ENCODE measurements at places on chromosomes 16 and 17.

GRCh38 chr16:10590342-10590741 lies 9.9 kb upstream of the EMP2 start:
- DNase-seq = no peak

DNA sequence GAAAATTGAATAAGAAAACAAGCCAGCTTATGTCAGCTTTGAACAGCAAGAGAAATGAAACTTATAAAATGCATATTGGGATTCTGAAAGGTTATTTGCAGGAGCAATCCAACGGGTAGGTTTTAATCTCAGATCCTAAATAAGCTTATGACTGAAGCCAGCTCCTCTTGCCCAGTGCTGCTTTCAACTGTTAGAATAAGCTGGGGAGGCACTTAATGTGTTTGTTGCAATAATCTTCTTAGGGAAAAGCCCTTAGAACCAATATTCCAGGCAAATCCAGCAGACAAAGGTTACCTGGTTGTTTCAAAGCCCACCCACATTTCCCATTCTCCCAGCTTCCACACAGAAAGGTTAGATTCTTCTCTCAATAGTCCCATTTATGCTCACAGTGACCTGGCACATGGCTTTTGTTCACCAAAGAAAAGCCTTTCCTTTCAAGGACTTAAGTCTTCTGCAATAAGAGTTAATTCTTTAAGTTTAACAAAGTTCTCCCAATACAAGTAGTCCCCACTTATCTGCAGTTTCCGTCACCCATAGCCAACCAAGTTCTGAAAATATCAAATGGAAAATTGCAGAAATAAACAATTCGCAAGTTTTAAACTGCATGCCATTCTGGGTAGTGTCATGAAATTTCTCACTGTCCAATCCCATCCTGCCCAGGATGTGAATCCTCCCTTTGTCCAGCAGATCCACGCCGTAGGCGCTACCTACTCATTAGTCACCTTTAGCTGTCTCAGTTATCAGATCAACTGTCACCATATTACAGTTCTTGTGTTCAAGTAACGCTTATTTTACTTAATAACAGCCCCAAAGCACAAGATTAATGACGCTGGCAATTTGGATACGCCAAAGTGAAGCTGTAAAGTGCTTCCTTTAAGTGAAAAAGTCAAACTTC lies 5.9 kb downstream of the TEX2 start:
- no peak for DNase-seq

GRCh38 chr16:9415545-9415944 lies 324.1 kb downstream of the HAPSTR1 start:
- DNase-seq = no peak

DNA sequence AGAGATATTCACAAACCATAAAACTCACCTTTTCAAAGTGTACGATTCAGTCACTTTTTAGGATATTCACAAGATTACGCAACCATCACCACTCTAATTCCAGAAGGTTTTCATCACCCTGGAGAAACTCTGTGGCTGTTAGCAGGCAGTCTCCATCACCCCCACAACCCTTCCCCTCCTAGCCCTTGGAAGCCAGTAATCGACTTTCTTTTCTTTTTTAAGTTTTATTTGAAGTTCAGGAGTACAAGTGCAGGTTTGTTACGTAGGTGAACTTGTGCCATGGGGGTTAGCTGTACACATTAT lies 363.5 kb downstream of the CPPED1 start:
- no peak for DNase-seq

GRCh38 chr17:31511580-31511979 lies 120.1 kb downstream of the RAB11FIP4 start:
- DNase-seq = no peak

DNA sequence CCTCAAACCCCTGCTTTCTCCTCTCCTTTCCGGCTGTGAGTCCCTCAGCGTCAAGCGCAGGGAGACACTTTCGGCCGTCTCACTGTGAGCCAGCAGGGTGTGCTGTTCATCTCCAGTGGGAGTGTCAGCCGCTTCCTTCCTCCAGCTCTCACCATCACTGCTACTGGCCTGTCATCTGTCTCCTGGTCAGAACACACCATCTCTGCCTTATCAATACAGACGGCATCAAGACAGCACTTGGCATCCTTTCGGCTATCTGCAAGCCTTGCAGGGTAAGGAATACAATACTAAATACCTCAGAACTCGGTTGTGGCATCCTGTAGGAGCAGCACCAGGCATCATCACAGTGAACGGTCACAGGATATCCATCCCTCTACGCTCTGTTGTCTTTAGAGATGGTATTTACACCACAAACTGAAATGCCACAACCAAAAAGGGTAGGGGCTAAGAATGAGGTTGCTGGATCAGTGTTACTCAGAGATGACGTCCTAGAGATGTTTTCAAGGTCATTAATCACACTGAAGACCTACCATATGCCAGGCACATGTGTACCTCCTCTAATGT lies 20.7 kb upstream of the CMTM4 start:
- no peak for DNase-seq

GRCh38 chr16:73047536-73048291 lies at the start of gene ZFHX3:
ZFHX3 (minus strand) TSS chr16:73048128; CDS start chr16:72960145, 87,983 bp downstream.
- no peak for DNase-seq

GRCh38 chr16:72537664-72538063 lies 365.7 kb upstream of the PMFBP1 start:
- no peak for DNase-seq

- no peak for DNase-seq
Measured at GRCh38 chr17:60135951-60136666, 13.7 kb upstream of the CA4 start.

DNA sequence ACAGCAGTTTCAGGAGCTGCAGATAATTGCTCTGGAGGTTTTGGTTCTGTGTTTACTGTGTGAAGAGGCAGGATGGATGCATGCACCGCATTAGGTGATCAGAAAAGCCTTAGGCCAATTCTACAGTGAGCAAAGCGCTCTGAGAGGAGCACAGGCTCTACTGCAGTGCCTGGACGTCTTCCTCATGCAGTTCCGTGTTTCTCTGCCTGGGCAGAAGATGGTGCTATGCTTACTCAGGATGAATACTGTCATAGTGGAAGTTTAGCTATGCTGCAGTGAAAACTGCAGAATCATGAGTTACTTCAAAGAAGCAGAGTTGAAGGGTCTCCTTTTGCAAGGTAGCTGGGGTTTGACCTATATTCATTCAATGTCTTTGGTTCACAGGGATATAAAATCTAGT lies 1012.4 kb downstream of the KCNJ18 start:
- DNase-seq = no peak

DNA sequence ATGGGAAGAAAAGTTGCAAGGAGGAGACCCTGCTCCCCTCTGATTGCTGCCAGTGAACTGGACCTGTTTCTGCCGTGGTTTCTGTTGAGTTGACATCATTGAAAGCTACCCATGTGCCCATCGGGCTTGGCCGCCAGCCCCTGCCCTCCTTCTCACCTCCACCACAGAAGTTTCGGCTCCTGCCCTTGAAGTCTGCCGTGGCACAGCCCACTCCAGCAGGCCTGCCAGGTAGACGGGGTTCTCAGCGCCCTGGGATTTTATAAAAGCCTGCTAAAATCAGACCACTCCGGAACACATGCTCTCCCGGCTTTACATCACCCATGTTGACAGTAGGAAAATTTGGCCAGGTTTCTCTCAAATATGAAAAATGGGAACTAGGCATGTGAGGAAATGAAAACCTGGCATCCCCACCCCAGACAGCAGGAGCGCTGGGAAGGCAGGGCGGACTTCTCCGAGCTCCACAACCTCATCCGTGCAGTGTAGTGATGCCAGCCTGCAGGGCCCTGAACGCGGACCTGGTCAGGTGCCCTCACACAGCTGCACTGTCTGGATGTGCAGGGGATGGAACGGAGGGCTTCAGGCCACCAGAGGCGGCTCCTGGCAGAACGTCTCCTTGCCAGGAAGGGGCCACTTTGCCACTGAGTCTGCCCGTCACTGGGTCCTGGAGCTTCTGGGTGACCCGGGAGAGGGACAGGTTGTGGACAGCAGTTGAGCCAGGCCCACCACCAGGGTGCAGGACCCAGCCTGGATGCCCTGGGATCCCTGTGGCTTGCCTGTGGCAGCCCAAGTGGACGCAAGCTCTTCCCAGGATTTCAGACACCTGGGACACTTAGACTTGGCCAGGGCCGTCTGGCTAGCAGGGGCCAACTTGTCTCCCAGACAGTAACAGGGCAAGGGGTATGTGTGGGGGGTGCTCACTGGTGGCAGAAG lies 6.9 kb upstream of the GSE1 start:
- DNase-seq = no peak
